Tibial nerve (tissue), 4 donors: ENCODE measurements at places on chromosomes 12 and 14.

DNA sequence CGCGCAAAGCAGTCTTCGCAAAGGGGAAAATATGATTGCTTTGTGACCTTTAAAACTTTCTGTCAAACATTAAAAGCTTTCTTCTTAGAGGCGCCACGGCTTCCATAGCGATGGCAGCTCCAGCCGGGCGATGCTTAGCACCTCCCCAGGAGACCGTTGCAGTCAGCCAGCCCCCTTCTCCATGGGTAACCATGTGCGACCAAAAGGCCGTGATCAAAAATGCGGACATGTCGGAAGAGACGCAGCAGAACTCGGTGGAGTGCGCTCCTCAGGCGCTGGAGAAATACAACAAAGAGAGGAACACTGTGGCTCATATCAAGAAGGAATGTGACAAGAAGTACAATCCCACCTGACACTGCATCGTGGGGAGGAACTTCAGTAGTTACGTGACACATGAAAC is 12.7 kb upstream of the STON2 start:
- no peak for DNase-seq

GRCh38 chr14:60963761-60964160 is 17.1 kb downstream of the TRMT5 start:
- no peak for DNase-seq

DNA sequence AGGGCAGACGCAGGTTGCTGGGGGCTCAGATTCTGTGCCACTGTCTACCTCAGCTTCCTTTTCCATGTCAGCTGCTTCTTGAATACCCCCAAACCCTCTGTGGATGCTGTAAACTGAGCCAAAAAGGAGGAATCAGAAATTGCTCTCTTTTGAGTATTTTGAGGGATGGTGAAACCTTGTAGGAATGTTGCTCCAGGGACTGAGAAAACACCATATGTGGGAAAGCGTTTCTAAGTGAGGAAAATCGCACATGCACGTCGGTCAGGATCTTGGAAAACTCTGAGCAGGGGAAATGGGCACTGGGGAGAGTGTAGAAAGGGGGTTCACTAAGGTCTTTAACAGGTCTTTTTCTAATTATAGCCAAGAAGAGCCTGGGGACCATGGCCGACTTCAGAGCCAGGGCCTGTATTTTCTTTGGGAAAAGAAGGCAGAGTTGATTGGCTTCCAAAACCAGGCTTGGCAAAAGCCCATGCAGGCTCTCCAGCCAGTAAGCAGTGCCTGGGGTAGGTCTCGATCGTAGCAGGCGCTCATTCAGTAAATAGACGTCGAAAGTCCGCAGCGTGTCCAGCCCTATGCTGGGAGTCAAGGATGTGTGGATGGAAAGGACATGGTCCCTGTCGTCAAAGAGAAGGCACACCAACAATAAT is 58.0 kb downstream of the NTF3 start:
- DNase-seq, result no peak

DNA sequence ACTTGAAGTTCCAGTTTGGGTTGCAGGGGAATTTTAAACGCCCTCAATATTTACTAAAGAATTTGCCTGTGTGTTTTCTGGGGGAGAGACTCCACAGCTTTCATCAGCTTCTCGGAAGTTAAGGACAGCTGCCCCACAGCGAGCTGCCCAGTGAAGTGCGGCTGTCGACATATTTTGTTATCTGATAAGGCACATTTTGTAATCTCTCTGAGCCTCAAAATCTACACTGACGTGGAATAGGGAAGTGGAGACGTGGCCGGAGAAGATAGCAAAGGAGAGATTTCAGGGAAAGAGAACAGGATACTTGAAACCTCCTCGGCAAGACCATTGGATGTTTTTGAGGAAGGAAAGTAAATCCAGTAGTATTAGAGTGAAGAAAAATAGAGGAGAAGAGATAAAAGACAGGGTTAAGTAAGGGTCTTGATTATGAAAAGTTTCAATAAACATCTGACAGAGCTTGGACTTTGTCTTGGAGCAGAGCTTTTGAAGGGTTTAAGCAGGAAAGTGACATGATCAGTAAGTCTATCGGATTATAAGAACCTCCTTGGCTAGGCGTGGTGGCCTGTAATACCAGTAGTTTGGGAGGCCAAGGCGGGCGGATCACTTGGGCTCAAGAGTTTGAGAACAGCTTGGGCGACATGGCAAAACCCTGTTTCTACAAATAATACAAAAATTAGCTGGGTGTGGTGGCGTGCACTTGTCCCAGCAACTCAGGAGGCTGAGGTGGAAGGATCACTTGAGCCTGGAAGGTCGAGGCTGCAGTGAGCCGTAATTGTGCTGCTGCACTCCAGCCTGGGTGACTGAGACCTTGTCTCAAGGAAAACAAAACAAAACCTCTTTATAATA is 1.1 kb downstream of the POLR3B start:
- no peak for DNase-seq

DNA sequence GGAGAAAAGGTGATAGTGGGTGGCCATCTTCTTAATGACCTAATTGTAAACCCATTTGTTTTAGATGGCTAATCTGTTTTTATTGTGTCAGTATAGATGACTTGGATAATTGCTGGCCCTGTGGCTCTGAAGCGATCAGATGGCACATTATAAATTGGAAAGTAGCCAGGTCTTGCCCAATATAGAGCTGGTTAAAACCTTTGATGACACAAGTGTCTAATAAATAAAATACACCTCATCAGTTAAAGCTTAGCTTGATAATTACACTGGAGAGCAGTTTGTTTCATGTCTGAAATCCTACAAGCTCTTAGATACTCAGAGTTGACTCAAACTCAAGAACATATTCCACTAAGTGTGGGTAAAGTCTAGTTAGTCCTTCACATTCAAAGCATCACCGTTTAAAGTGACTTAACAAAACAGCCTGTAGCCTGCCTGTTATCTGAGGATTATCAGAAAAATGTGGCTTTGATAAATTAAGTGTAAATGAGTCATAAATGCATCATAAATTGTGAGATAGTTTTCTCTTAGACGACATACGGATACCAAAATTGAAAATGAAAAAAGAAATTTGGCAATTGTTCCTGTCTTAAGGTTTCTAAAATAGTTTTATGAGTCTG is 280.9 kb downstream of the LRIG3 start:
- no peak for DNase-seq

DNA sequence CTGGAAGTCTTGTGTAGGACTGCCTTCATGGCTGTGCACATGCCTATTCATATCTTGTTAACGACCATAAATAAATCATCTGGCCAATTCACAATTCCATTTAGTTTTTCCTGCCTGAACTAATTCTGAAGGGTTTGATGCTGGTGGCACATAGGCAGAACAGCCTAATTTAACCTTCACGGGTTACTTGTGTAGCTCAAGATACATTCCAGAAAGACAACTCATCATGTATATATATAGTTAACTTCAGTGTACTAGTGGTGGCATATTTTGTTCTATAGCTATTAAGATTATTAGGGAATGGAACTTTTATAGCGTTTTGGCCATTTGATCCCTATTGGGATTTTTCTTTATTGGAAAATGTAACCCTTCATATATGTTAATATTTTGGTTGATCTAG is 31.4 kb downstream of the CFAP54 start:
- no peak for DNase-seq

- peak; percentile 18 for DNase-seq
These were observed 17.0 kb downstream of the ZDHHC22 start for GRCh38 chr14:77124345-77125280.

- peak; percentile 45 for DNase-seq
These were observed 2.0 kb downstream of the SP1 start for GRCh38 chr12:53381731-53382630.

- no peak for DNase-seq
These were observed 1313.5 kb upstream of the TMEM132C start for GRCh38 chr12:126953365-126953889.

DNA sequence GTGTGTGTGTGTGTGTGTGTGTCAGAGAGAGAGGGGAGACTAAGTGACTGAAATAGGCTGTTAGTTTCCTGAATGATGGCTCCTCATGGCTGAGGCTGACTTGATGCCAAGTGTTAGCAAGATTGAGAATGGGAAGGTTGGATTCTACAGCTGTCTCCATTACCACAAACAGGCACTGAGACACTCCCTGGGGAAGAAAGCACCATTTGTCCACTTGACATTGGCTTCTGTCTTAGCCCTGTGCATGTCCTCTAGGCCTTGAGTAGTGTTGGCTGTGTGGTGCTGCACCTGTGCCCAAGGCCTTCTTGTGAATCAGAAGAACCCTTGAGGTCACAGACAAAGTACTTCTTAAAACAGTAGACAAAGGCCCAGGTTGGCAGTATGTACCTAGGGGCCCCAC is 15.6 kb downstream of the ERG28 start:
- DNase-seq, result no peak

GRCh38 chr14:66568220-66568619 is 60.3 kb downstream of the GPHN start:
- DNase-seq, result no peak

- no peak for DNase-seq
These were observed 694.0 kb upstream of the USP15 start for GRCh38 chr12:61566183-61566582.

- no peak for DNase-seq
These were observed 202.2 kb downstream of the EXOC5 start for GRCh38 chr14:57066463-57066862.

GRCh38 chr14:63480599-63480998 is 62.6 kb downstream of the PPP2R5E start:
- DNase-seq, result no peak

DNA sequence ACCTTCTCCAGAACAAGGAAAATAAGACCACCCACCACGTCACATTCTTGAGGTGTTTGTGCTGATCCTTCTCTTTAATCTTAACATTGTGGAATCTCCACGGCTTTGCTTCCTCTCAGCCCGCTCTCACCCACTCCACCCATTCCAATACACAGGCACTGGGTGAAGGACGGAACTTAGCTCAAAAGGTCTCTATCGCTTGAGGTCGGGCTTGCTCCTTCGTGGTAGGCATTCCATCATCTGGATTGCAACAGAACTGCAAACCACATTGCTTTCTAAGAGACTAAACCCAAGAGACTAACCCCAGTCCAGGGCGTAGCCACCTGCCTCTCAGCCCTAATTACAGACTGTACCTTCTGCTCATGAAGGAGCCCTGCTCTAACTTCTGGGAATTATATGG is 24.0 kb upstream of the MDM2 start:
- no peak for DNase-seq

DNA sequence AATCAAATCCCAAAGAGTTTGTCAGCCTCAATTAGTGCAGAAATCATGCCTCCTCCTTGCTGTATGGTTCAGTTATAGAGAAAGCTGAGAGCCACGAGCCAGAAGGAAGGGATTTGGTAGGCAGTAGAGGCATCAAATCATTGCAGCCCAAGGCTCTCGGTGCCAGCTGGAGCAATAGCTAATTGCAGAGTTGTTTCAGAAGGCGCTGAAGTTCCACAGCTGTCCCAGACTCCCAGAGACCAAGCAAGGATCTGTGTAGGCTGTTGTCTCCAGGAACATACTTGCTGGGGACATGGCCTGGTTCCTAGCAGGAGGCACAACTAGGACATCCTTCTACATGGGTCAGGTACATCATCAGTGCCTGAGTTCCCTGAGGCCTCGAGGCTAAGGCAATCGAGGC is 80.4 kb upstream of the WSCD2 start:
- no peak for DNase-seq

- no peak for DNase-seq
These were observed 17.1 kb downstream of the SPX start for GRCh38 chr12:21543151-21543550.

GRCh38 chr12:22196236-22196635 is 138.3 kb downstream of the ST8SIA1 start:
- no peak for DNase-seq

DNA sequence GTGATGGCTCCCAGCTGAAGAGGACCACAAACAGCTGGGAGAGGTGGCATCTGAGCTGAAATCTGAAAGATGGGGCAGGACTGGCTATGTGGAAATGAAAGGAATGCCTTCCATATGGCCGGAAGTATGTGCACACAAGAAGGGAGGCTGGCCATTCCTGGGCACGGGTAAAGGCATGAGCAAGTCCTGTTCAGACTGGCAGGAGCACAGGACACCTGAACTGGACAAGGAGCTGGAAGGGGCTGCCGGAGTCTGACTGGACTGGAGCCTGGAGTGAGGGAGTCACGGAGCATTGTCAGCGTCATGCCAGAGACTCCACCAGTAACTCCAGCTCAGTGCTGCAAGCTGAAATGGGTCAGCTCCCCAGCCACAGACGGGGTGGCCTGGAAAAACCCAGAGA is 11.9 kb upstream of the TC2N start:
- no peak for DNase-seq

- DNase-seq, result no peak
These were observed 30.5 kb downstream of the PPP2R5C start for GRCh38 chr14:101791919-101792572.

GRCh38 chr12:10069099-10069498 is 29.7 kb downstream of the CLEC1A start:
- no peak for DNase-seq

GRCh38 chr12:103957865-103958388 is 7.7 kb upstream of the TDG start:
- no peak for DNase-seq

GRCh38 chr12:93757792-93758694 is 80.9 kb downstream of the CRADD start:
- no peak for DNase-seq

GRCh38 chr12:122688291-122688690 is 14.9 kb downstream of the HCAR2 start:
- no peak for DNase-seq

- no peak for DNase-seq
These were observed 11.0 kb downstream of the SAMD4A start for GRCh38 chr14:54577977-54578376.

GRCh38 chr12:62694116-62694515 is 227.5 kb downstream of the MON2 start:
- no peak for DNase-seq

DNA sequence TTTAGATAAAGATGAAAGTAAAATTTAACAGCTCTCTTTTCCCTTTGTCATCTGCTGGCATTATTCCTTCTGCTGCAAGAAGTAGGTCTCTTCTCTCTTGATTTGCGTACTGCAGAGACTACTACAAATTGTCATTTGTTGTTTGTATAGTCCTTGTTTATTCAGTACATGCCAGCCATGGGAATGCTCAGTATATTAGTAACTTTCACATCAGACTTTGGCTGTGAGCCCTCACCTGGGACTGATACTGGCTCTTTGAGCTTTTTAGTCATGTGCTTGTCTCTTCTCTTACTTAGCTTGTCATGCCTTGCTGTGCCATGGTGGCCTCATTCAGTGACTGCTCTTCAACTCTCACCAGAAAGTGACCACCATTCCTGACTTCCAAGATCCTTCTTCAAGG is 169.8 kb downstream of the PRKCH start:
- DNase-seq, result no peak

GRCh38 chr12:87812030-87812429 is 217.2 kb downstream of the C12orf50 start:
- DNase-seq, result no peak

GRCh38 chr14:92960706-92961566 is 38.0 kb downstream of the CHGA start:
- DNase-seq, result no peak

- no peak for DNase-seq
These were observed 21.0 kb downstream of the RPGRIP1 start for GRCh38 chr14:21300892-21301291.
